H54 (cell line): ENCODE measurements at places on chromosomes 4 and X.

DNA sequence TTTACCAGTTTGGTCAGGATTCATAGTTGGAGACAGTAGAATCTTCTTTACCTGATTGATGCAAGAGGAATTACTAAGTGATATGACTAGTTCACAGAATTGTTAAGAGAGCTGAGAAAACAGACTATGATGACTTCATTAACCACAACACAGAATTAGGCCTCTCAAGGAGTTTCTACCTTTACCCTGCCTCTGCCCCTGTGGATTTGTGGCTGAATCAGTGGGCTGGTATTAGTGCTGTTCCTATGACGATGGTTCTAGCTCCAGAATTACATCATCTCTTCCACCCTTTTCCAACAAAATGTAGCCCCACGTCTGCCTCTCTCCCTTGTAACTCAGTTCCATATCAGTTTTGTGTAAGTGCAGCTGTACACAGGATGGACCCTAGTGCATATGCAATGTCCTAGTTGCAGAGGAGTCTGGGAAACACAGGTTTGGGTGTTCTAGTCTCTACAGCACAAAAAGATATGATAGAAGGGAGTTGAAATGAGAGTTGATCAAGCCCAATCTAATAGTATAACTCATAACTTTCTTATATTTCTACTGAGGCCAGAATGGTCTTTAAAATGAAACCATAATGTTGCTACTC, 99.3 kb downstream of the ANXA5 start:
- no peak for DNase-seq

DNA sequence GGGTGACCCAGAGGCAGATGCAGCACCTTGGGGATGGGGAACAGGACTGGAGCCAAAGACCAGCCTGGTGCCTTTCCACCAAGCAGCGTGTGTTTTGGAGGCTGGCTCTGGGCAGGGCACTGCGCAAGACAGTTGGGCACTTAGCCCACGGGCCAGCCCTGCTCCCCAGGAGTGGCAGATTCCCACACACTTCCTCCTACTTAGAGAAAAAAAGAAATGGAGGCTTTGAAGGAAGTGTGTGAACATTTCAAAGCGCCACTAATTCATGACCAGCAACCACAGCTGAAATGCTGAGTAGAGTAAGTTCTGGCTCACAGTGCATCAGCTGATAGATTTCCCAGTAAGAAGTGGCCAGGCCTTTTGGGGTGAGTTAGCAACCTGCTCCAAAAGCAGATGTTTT, 54.9 kb upstream of the LGI2 start:
- no peak for DNase-seq

DNA sequence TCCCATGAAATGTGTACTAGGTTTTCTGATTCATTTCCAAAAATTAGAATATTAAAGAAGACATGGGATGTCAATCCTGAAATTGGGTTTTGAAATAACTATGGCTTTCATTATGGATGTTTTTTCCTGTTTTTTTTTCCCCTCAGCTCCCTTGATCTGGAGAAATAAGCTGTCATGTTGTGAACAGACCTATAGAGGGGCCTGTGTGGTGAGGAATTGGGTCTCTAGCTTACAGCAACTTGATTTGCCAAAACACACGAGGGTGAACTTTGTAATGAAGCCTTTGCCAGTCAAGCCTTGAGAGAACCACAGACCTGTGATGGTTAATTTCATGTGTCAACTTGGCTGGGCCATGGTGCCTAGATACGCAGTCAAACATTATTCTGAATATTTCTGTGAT, 2413.6 kb downstream of the PCDH7 start:
- DNase-seq, result no peak

DNA sequence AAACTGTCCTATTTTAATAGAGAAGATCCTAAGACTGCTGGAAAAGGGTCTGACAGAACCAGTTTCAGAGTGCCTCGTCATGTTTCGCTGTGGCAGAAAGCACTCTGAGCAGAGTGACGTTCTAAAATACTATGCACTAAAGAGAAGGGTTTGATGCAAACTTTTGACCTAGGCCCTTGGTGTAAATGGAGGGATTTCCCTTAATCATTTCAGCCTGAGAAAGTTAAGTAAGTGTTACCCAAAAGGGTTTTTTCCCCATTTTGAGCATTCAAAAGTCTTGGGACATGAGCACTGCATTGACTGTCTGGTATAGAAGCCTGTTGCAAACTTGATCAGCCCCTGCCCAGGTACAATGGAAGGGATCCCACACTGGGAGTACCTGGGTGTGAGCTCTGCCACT, 157.5 kb upstream of the ATOH1 start:
- DNase-seq, result no peak

GRCh38 chrX:102341867-102342266, 94.9 kb downstream of the NXF2 start:
- no peak for DNase-seq

GRCh38 chr4:77600521-77601451, 4.8 kb upstream of the CXCL13 start:
- no peak for DNase-seq

DNA sequence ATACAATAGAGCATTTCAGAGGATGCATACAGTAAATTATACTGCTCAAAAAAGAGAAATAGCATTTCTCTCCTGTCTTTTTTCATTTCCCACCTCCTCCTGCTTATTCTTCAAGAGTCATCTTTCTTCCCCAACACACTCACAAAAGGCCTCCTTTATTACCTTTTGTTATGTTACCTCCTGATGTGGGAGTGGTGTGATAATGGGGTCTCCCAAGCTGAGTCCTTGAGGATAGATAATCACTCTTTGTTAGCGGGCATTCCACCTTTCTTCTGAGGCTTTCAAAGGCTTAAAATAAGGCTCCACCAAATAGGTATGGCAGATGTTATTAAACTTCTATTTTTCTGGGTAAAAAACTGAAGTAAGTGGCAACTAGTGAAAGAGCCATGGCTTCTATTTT, 159.8 kb downstream of the CPEB2 start:
- no peak for DNase-seq

GRCh38 chrX:136759968-136760367, 20.8 kb downstream of the ARHGEF6 start:
- DNase-seq, result no peak

GRCh38 chr4:141376769-141377168, 156.1 kb downstream of the ZNF330 start:
- DNase-seq, result no peak
